SJCRH30 (cell line): ENCODE measurements at places on chromosomes 6 and 20. TPM values are rescaled to one million over a fixed set of nuclear protein-coding genes. Genes with fewer than 3 reads are reported as not detected.

The USP49 gene
- 6.4 and 7.3 TPM in 2 replicates for total RNA-seq

The HLA-DOB gene
- 0.10 and 0.28 TPM in 2 replicates for total RNA-seq

The ENPP4 gene
- total RNA-seq, result 0.23 and 0.32 TPM in 2 replicates

The PNPLA1 gene
- total RNA-seq, result not detected in 2 replicates

DNA sequence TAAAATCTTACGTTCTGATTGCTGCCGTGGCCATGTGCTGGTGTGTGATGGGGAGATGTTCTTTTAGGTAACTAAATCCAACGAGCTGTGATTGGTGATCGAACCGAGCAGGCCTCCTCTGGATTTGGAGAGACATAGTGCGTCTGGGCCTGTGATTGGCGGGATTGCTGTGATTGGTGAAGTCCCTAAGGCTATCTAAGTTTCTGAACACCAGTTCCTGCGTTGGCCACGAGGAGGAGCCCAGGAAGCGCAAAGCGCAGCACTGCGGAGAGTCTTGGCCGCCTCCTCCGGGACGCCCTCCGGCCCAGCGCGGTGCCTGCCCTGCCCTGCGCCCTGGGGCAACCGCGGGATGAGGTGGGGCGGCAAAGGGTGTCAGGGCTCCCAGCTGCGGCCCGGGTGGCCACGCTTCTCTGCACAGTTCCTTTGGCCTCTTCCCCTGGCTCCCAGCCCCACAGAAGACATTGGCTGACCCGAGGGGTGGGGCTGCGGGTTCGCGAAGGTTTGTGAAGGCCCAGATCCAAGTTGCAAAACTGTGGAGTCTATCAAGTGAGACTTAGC lies 33.0 kb downstream of the HNF4A start:
- peaks cover 44% of the 10 kb centered on the region for H3K27me3 ChIP-seq
- DNase-seq, result peak; percentile 55
- no peak overlapping the region for H3K4me3 ChIP-seq
- H3K36me3 ChIP-seq, result no peaks in the 10 kb centered on the region

The DEF6 gene
- 0.20 and 1.9 TPM in 2 replicates for total RNA-seq
